ENCODE measurements at places on chromosomes 11 and 22.

GRCh38 chr11:20205807-20206206 lies 45.5 kb upstream of the DBX1 start:
- no peak for DNase-seq

DNA sequence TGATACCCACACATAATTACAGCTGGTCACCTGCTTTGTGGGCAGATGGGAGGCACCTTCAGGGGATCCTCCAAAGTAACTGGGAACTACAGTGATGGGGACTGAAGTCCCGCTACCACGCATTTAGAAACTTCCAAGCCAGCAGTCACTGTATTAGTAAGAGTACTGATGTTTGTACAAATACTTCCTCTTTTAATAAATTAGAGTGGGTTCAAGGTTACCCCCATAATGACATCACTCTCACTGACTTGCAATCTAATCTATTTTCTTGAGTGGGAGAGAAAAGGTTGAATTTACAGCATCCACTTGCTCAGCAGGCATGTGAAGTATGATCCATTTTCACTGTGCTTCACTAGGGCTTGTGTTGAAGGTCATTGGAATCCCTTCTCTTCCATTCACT lies 72.1 kb upstream of the TIMP3 start:
- DNase-seq, result no peak

GRCh38 chr11:130707217-130707616 lies 209.1 kb downstream of the SNX19 start:
- DNase-seq, result no peak

- DNase-seq, result no peak
Observed at GRCh38 chr11:21121991-21122390, 452.6 kb downstream of the NELL1 start.

DNA sequence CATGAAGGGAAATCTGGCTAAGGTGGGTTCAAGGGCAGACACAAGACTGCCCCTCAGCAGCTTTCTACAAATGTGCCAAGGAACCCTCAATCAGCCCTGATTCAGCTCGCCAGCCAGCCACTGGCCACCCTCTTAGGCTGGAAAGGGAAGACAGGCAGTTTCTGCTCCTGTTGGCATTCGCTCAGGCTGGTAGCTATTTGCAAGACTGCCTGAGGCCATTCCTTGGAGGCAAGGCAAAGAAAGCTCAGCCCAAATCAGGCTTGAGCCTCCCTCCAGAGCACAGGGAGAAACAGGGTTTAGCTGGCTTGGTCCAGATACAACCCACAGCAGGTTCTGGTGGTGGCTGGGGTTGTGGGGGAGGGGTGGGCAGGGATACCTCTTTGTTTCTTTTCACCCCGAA lies 19.2 kb downstream of the TP53I11 start:
- no peak for DNase-seq

GRCh38 chr11:68583041-68583446 lies 101.3 kb upstream of the GAL start:
- no peak for DNase-seq

GRCh38 chr11:96035740-96036078 lies 111.8 kb upstream of the MTMR2 start:
- no peak for DNase-seq

DNA sequence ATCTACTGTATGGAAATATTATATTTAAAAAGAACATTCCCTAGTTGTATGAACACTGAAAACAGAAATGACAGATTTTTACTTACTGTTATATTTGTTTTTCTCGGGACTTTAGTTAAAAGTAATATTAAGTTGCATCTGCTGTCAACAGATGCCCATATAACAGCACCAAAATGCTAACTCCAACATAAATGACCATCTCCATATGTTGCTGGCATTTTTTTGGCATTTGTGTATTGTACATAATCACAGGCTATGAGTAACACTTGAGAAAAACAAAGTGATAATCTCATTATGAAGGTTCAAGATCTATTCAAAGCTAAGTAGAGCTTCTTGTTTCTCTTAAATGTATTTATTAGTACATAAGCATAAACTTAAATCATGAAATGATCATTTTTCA lies 172.0 kb downstream of the CNTN5 start:
- DNase-seq, result no peak

DNA sequence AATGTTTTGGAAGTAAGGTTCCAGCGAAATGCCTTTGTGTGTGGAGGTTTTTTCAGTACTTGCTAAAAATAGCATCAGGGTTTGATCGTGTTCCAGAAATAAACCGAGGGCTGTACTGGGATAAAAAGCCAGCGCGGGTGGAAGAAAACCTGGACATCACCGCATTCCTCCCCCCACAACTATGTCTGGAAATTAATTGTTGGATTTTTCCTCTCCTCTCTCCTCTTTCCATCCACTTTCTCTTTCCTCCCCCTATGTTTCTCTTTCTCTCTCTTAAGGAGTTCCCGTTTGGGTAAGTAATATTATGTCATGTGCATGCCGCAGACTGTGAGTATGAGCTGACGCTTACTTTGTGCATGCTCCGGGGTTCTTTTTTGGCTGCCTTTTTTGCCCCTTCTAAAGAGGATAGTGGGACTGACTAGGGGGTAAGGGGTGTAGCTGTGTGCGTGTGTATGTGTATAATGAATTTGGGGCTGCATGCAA lies 104.2 kb upstream of the HSD17B12 start:
- DNase-seq, result no peak

- DNase-seq, result no peak
Observed at GRCh38 chr22:26544489-26544888, 32.2 kb upstream of the TFIP11 start.

- DNase-seq, result no peak
Observed at GRCh38 chr11:101741479-101742175, 157.8 kb upstream of the TRPC6 start.

- DNase-seq, result no peak
Observed at GRCh38 chr11:25910086-25910485, 421.8 kb upstream of the ANO3 start.

DNA sequence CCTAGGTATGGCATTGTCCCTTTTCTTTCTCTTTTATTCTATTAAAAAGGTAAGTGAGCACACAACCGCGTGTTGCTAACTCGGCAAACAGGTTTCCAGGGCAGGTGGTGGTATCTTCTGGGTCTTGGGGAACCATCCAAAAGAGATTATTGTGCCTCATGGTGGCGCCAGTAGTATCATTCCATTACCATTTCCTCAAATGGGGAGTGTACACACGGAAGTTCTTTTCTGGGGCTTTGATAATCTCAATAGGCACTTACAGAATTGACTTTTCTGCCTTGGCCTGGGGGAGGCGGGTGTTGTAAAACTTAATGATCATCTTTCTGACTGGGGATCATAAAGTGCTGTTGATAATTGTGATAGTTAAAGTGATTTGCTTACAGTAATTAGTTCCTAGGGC lies 234.1 kb downstream of the KIRREL3 start:
- no peak for DNase-seq

DNA sequence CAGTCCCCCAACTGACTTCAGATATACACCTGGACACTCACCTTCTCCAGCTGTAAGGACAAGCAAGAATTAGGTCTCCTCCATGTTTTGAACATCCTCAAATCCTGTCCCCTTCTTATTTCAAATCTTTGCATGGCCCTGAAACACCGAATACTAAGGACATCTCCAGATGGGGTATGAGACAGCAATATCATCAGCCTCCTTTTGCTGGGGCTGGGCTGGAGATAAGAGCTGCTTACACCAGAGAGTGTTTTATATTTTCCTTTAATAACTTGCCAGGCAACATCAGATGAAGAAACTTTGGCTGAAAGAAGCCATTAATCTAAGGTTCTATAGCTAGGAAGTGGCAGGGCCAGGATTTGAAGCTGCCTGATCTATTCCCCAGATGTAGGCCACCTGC lies 21.6 kb downstream of the TUG1 start:
- DNase-seq, result no peak

DNA sequence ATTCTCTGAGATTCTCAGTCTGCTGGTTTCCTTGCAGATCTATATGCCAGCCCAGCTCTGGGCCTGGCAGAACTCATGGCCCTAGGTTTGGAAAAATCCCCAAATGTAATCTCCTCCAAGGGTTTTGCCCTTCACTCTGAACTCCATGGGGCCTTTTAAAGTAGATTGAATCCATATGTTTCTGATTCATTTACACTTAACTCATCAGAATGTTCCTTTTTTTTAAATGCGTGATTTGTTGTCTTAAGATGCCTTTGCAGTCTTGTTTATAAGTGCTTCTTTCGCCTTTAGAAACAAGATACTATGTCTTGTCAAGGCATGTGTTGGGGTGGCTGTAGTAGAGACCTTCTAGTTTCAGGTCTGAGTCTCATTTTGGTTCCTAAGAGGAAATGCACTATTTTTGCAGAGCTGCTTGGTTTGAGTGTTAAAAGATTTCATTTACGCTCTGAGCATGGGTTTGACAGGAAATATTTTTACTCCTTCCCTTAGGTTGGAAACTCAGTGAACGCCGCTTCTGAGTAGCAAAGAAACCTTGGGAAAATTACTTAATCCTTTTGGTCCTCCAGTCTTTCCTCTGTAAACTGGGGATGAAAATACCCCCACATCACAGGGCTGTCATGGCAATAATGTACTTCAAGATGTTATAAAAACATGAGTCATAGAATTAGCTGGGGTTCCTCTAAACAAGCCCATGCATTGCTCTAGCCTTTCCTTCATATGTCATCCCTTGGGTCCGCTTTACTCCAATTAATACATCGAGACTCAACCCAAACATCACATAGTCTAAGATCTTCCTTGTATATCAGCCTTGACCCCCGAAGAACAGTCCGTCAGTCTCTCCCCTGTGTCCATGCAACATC lies 83.5 kb downstream of the SNX19 start:
- DNase-seq, result no peak

- DNase-seq, result no peak
Observed at GRCh38 chr11:83864412-83865057, 578.4 kb upstream of the CCDC90B start.

GRCh38 chr22:27433585-27434190 lies 367.9 kb downstream of the MN1 start:
- no peak for DNase-seq

- DNase-seq, result no peak
Observed at GRCh38 chr11:12249590-12250260, 127.6 kb upstream of the PARVA start.

DNA sequence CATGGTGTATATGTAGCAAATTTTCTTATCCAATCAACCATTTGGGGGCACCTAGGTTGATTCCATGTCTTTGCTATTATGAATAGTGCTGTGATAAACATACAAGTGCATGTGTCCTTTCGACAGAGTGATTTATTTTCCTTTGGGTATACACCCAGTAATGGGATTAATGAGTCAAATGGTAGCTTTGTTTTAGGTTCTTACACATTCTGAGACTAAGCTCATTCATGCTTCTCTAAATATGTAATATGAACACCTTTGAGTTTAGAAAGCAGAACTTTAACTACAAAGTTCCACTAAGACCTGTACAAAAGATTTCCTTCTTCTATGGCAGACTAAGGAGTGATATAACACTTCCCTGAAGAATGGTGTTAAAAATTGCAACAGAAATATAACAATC lies 627.0 kb downstream of the KCNA4 start:
- DNase-seq, result no peak

DNA sequence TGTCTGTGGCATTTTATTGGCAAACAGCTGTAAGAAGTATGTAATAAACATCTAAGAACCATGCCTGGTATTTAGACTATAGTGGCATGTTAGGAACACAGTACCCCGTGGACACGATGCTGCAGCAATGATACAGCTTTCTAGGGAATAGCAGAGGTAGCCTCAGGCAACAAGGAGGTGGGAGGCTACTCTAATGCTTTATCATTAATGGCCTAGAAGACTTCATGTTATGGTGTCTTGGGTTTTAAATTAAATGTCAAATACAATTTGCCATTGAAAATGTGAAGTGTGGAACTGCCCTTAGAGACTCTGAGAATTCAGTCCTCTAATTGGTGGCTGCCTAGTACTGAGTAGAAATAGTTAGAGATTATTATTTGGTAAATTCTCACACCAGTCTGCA lies 516.9 kb downstream of the CNTN5 start:
- DNase-seq, result no peak

- peak; percentile 40 for DNase-seq
Observed at GRCh38 chr11:123653827-123654565, 428 bp downstream of the SCN3B start.

GRCh38 chr11:2888266-2888968 lies 2.8 kb upstream of the CDKN1C start:
- peak; percentile 89 for DNase-seq

DNA sequence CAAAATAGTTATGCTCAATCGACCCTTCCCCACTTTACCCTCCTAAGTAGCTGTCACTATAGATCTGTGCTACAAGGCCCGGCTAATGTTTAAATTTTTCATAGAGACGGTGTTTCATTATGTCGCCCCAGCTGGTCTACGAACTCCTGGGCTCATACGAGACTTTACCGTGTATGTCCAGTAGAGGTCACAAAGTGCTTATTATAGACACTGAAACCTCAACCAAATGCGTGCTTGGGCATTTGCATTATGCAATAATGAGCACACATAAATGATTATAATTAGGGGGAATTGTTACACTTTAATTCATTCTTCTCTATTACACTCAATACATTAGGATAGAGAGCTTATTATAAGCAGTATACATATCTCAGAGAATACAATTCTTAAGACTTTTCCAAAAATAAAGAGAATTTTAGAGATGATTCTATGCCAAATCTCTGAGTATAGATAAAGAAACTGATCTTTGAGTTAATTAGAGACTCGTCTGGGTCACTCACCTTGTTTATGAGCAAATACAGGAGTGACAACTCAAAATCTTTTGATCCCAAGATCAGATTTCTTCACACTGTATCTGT lies 12.5 kb upstream of the MRPL16 start:
- peak; percentile 49 for DNase-seq

DNA sequence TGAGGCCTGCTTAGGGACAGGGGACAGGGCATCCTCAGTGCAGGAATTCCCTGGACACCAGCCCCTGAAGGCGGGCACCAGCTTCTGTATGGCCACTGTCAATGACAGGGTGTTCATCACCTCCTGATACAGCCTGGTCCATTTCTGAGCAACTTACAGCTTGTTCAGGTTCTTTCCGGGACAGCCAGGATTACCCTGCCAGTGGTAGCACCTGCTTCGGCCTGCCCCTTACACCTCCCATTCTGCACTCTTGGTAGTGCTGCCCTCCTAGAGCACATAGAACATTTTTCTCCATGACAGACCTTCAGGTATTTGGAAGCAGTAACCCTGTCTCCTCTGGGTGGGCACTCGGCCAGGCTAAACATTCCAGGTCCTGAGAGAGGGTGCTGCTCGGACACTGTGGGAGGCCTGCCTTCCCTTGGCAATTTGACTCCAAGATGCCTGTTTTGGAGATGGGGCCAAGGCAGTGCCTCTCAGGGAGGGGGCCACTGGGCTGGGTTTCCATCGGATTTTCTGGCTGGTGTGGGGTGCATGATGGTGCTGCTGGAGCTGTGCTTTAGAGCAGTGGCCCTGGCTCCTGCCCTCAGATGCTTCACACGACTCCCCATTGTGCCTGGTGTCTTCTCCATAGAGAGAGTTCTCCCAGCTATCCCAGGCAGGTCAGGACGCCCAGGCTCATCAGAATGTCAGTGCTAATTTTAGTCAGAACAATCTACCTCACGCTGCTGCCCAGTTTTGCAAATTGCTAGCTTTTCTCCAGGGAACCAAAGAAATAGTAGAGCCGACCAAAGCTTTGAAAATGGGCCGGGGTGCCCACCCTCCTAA lies 1.2 kb downstream of the GAL3ST3 start:
- DNase-seq, result no peak

GRCh38 chr11:83723999-83724398 lies 437.8 kb upstream of the CCDC90B start:
- DNase-seq, result peak; percentile 8

- DNase-seq, result no peak
Observed at GRCh38 chr22:29109822-29110221, 37.0 kb downstream of the KREMEN1 start.

GRCh38 chr11:28086569-28086968 lies 21.4 kb downstream of the KIF18A start:
- no peak for DNase-seq

Data from activated CD4-positive, alpha-beta T cell treated with anti-CD3 and anti-CD28 coated beads, Interleukin-2, amount 10 ng/mL, durations not matched to agents 7 days and 5 days (primary cell).